ENCODE measurements at places on chromosomes 11 and 22.

DNA sequence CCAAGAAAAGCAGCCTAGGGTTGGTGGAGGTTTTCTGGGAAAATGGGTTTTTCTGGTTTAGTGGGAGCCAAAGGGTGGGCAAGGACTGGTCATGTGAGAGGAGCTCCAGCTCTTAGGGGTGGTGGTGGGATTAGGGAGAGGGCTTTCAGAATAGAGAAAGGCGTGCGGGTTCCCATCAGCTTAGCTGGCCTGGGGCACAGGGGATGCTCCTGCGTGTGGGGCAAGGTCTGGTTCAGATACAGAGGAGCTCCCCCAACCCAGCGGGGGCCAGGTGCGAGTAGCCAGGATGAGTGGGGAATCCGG lies 644 bp downstream of the TMEM134 start:
- DNase-seq, result peak; percentile 44

GRCh38 chr22:23269441-23270211 lies 89.3 kb downstream of the BCR start:
- DNase-seq, result no peak

GRCh38 chr11:42595876-42596275 lies 715.9 kb upstream of the API5 start:
- DNase-seq, result no peak

DNA sequence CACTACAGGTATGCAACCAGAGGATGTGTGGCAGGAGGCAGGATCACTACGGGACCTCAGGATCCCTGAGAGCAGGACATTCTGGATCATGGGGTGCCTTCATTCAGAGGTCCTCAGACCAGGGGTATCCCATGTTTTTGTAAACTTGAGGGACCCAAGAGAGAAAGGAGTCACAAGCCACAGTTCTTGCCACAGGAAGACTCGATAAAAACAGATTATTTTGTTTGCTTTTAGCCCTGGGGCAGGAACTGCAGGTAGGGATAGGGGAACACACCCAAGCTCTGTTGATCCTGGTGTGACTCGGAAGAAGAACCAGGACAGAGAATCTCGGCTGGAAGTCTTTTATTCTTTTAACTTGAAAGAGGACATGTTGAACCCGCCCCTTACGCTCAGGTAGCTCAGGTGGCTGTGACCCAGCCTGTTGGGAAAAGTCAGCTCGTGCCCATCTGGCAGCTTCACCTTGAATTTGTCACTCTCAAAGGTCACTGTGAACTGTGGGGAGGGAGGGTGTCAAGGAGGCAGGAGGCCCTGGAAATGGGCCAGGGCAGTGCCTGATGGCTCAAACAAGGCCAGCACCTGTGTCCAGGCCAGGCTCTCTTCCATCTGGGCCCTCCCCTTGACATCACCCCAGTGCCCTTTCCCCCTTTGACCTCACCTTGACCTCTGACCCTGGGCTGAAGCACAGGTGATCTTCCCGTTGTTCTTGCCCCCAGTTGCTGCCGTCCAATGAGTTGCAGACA lies 9.8 kb downstream of the LGALS2 start:
- DNase-seq, result no peak

DNA sequence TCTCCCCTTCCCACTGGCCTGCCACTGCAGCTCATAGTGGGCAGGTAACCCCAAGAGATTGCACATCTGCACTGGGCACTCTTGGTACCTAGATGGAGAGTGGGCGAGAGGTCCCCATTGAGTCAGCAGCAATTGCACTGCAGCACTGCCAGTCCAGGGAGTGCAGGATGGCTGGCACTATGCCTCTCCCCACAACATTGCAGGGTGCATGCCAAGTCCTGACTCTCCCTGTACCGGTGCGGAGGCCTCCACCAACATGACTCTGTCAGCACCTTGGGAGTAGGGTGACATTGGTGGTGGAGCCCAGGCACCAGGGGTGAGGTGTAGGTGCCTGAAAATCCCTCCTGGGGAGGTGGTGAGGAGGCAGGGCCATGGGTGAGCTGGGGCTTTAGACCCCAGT lies 82.2 kb downstream of the TRAF6 start:
- no peak for DNase-seq

Data from CD4-positive, alpha-beta T cell treated with Interleukin-17A for 4 hours (primary cell).